ENCODE measurements at places on chromosomes 5 and 9.

DNA sequence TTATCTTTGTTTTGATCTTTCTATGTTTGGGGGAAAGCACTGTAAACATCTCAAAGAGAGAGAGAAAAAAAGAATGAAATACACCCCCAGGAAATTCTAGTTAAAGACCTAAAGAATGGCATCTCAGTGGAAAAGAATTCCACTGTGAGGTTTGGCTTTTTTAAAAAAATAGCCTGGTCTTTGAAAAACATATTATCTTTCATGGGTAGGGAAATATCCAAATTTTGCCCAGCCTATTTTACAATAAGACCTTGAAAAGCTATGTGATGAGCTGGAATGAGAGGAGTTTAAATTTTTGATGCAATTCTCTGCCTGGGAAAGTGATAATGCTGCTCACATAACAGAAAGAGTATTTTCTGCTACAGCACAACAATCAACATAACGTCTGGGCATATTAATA is 348.1 kb upstream of the WWC1 start:
- no peak for DNase-seq

DNA sequence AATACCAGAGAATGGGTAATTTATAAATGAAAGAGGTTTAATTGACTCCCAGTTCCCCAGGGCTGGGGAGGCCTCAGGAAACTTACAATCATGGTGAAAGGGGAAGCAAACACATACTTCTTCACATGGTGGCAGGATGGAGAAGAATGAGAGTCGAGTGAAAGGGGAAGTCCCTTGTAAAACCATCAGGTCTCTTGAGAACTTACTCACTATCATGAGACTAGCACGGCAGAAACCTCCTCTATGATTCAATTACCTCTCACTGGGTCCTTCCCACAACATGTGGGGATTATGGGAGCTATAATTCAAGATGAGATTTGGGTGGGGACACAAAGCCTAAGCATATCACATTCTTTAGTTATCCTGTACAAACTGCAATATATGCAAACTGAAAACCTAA is 609.4 kb downstream of the MTRR start:
- no peak for DNase-seq

DNA sequence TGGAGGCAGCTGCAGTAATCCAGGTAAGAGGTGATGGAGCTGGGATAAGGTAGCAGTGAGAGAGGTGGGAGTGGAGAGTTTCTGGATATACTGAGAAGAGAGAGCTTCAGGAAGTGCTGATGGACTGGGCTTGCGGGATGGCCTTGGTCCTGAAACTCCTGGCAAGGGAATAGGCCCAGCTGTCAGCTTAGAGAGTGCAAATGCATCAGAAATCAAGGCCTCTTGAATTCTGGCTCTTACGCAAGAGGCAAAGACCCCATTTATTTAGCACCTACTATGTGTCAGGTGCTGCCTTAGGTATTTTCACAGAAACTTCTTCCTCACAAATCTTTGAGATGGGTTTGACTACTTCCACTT is 227.2 kb upstream of the MAP3K1 start:
- DNase-seq: no peak

GRCh38 chr5:177607452-177608192 is 7.7 kb downstream of the B4GALT7 start:
- DNase-seq: peak; percentile 84

GRCh38 chr9:129557192-129558036 is 63.5 kb downstream of the C9orf50 start:
- no peak for DNase-seq

DNA sequence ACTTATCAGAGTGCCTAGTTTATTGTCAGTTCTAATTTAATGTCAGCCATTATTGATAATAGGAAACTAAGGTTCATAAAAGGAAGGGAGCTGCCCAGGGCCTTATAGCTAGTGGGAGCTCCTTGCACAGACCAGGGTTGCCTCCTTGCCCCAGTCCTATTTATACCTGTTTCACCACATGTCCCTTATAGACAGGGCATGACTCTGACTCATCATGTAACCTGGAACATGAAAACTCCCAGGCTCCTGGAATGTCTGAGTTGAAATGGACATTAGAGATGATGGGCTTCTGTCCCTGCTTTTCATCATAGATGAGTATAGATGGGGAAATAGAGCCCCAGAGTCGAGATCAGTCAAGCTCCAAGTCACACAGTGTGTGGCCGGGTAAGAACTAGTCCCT is 21.1 kb downstream of the FAT2 start:
- DNase-seq: no peak

- DNase-seq: no peak
Measured at GRCh38 chr9:97801180-97801579, 51.8 kb upstream of the FOXE1 start.

DNA sequence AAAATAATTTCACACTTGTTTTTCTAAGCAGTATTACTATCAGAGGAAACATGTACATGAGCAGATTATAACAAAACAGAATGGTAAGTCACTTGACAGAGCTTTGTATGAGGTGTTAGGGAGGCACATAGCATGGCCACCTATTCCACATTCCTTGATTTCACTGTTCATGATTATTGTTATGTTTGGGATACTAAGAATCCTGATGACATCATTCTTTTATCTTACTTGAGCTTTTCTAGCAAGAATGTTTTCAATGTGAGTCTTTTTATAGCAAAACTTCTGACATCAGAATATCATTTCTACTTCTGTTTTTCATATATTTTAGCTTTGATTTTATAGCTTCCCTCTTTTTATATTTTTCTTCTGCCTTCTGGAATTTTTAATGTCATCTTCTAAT is 208.2 kb downstream of the DMRTA1 start:
- DNase-seq: no peak

DNA sequence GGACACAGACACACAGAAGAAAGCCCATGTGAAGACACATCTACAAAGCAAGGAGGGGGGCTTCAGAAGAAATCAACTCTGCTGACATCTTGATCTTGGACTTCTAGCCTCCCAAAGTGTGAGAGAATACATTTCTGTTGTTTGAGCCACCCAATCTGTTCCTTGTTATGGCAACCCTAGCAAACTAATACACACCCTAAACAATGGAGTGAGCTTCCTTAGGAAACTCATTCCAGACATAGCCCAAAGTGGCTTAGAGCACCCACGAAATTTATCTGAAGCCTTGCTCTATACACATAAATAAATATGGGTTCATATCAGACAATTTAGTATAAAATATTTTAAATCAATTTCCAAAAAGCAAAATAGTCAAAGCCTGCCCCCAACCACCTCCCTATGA is 7.6 kb upstream of the TBC1D2 start:
- DNase-seq: no peak

GRCh38 chr9:82706786-82707185 is 356.2 kb downstream of the RASEF start:
- no peak for DNase-seq

DNA sequence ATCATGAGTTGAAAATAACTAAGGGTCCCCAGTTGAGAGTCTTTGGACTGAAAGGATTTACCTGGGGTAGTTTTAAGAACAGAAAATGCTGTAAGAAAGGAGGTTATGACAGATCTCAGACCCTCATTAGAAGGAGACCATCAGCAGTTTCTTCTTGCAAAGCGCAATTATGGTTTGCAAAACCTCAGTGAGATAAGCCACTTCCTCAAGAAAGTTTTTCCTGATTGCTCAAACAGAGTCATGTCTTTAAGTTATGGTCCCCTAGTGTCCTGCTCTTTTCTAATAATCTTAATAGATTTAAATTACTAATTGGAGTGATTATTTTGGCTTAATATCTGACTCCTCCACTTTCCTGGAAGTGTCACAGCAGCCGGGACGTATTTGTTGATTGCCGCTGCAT is 293.2 kb upstream of the KLF4 start:
- no peak for DNase-seq

DNA sequence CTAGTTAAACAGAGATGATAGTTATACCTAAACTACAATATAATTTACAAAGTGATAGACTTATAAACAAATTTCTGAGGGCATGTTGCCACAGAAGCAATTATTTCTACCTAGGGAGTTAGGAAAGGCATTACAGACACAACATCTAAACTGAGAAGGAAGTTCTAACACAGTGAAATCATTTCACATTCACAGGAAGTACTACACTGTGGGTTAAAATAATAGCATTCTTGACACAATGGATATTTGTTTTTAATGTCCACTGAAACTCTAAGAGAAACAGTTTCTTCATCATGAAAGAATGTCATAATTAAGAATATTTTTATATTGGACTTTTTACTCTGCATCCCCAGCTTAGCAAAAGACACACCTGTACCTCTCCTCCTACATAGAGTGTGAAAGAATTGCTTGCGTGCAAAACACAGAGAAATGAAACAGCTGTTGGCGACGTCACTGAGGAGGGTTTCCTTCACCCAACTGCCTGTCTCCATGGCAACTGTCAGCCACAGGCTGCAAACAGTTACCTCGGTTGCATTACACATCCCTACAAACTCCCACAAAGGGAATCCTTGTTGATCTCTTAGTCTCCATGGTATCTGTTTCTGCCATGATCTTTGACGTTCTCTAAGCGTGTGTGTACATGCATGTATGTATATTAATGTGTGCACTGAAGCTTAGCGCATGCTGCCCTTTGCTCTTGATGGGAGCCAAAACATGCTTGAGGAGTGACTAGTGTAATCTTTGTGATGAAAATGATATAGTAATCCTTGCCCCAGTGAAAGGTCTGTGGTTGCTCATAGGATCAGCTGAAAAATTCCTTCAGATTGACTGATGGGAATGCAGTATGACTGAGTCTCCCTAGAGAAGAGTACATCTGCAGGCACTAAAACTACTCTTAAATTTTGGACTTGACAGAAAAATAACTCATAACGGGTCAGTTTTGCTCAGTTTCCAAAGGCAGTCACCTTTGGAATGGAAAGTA is 168.5 kb downstream of the ACTL7B start:
- DNase-seq: no peak

GRCh38 chr9:113657765-113658544 is 194.4 kb downstream of the RGS3 start:
- peak; percentile 79 for DNase-seq

- no peak for DNase-seq
Measured at GRCh38 chr5:72438141-72438540, 69.1 kb downstream of the ZNF366 start.

DNA sequence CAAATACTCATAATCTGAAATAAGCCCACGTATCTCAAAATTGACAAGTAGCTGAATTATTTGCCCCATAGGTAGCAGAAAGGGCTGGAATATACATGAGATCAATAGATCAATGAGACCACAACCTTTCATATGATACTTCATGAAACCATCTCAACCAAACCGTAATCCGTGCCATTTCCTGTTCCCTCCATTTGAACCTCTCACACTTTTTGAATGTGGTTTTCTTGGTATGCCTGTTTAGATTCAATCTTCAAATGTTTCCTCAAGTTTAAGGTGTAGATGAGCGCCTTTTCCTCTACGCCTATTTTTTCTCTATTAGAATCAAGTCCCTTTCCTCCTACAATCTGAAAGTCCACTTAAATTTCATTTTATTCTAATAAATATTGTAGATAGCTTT is 805.5 kb downstream of the EFNA5 start:
- no peak for DNase-seq

DNA sequence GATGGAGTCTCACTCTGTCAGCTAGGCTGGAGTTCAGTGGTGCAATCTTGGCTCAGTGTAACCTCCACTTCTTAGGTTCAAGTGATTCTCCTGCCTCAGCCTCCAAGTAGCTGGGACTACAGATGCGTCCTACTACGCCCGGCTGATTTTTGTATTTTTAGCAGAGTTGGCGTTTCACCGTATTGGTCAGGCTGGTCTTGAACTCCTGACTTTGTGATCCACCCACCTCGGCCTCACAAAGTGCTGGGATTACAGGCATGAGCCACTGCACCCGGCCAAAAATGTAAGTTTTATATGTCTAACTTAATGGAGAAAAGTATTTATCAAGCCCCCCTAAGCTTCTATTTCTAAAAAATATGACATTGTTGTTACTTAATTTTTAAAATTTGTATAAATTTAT is 98.2 kb upstream of the RIOK2 start:
- no peak for DNase-seq

- DNase-seq: no peak
Measured at GRCh38 chr9:4491626-4491975, 1.3 kb downstream of the SLC1A1 start.

- DNase-seq: no peak
Measured at GRCh38 chr5:84796399-84796798, 411.7 kb upstream of the EDIL3 start.

GRCh38 chr9:86753836-86754235 is 193.5 kb downstream of the GAS1 start:
- no peak for DNase-seq

DNA sequence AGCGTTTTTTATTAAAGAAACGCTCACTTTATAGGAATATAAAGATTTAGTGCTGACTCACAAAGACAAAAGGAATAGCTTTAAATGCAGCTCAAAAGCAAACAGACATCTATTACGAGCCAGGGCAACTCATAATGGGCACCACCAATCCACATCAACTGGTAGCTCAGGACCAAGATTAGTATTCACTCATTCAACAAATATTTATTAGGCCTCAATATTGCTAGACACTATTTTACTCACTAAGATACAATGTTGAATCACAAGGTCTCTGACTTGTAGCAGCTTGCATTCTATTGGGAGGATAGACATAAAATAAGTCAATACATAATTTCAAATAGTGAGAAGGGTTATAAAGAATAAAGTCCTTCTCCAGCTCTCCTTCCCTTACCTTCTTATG is 8.0 kb upstream of the MAN2A1 start:
- no peak for DNase-seq

- DNase-seq: no peak
Measured at GRCh38 chr5:144139586-144139985, 30.9 kb downstream of the YIPF5 start.

- DNase-seq: no peak
Measured at GRCh38 chr9:97366889-97367288, 45.0 kb upstream of the TDRD7 start.

- DNase-seq: no peak
Measured at GRCh38 chr9:15144622-15145061, 162.4 kb downstream of the TTC39B start.

- no peak for DNase-seq
Measured at GRCh38 chr5:23268136-23268535, 239.3 kb upstream of the PRDM9 start.

- no peak for DNase-seq
Measured at GRCh38 chr5:154243736-154244135, 53.2 kb downstream of the GALNT10 start.

- no peak for DNase-seq
Measured at GRCh38 chr9:88378317-88378716, 9.9 kb upstream of the SPIN1 start.

DNA sequence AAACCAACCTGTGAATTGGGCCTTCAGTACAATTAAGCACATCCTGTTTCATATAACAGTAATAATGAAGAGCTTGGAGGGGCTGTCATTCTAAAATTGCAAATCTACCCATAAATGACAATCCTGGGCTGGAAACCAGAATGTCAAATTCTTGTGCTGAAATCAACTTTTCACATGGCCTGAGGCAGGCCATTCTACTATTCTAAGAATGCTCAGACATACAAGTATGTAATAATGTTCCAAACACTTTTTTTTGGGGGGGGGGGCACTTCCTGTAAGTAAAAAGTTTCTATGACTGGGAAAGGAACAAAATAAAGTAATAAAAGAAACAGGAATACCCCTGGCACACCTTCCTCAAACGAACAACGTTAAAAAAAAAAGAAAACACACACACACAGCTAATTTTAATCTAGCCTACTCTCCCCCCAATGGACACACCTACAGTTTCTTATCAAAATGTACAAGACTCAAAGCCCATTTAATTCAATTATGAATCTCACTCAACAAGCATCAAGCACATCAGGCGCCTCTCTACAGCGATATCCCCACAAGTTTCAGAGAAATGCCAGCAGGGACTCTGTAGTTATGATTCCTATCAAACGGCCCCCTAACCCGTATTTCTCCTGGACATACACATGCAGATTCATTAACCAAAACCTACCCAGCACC is 1.4 kb downstream of the ETF1 start:
- DNase-seq: no peak
